Activated T-cell treated with anti-CD3 and anti-CD28 coated beads, Interleukin-2, amount 50 U/mL, for 4 hours (primary cell): ENCODE measurements at places on chromosomes 3 and 15. TPM values are rescaled to one million over a fixed set of nuclear protein-coding genes. Genes with fewer than 3 reads are reported as not detected.

DNA sequence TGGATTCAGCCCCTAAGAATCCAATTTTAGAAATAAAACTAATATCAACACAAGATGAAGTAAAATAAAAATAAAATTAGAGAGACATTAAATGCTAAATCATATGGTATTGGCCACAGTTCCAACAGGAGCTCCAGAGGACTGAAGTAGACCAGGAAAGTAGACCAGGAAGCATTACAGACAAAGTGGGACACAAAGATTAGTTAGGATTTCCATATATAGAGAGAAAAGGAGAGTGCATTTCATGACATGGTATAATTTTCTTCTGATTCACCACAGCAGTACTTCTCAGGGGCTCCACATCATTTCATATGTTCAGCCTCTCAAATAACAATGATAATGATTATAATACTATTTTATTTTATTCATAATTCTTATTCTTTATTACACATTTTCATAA is 18.3 kb downstream of the FGF7 start:
- DNase-seq, result no peak

Gene GOLGA6D
- total RNA-seq, result not detected

Gene TRIM69
- 46.4 TPM for total RNA-seq

- no peak for DNase-seq
Observed at GRCh38 chr3:71101014-71101413, 482.5 kb downstream of the FOXP1 start.

- no peak for DNase-seq
Observed at GRCh38 chr3:108283006-108283405, 13.3 kb upstream of the HHLA2 start.

GRCh38 chr15:73022161-73022560 is 30.1 kb upstream of the NEO1 start:
- no peak for DNase-seq

Gene CHP1
- total RNA-seq, result 43.2 TPM

Gene GNAT1
- total RNA-seq, result not detected
